Activated naive CD8-positive, alpha-beta T cell treated with anti-CD3 and anti-CD28 coated beads for 36 hours (primary cell): ENCODE measurements at places on chromosomes 4 and X. TPM values are rescaled to one million over a fixed set of nuclear protein-coding genes. Genes with fewer than 3 reads are reported as not detected.

The AMER1 gene
- total RNA-seq: 4.3 TPM

The USP17L19 gene
- not detected for total RNA-seq

The PCDH11X gene
- not detected for total RNA-seq

The BGN gene
- not detected for total RNA-seq

The PI4K2B gene
- 44.9 TPM for total RNA-seq

The PPP4R3C gene
- total RNA-seq: not detected

The IL21 gene
- total RNA-seq: not detected

The CDS1 gene
- total RNA-seq: 0.30 TPM

The ASIC5 gene
- total RNA-seq: not detected

The SHROOM3 gene
- total RNA-seq: 0.06 TPM

GRCh38 chr4:55906989-55907388 is 41.8 kb upstream of the CEP135 start:
- no peak for DNase-seq

DNA sequence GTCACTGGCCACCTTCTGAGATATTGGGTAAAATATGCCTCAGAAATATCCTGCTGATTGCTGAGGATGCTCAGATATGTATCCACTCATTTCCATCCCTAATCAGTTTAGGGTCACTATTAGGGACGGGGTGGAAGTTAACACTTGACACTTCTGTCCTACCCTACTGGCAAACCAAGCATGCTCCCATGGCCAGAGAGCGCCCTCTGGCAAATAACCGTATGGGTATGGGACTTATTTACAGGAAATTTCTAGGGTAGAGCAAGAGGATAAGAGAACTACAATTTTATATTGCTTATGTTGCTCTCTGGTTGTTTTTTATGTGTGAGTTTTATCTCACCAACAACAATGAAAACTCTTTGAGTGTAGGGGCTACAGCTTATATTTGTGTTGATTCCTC is 86.8 kb upstream of the TSPAN7 start:
- no peak for DNase-seq

GRCh38 chrX:28586286-28586685 is 960 bp upstream of the IL1RAPL1 start:
- DNase-seq: no peak

GRCh38 chr4:15366721-15367120 is 61.1 kb upstream of the C1QTNF7 start:
- DNase-seq: peak; percentile 13

DNA sequence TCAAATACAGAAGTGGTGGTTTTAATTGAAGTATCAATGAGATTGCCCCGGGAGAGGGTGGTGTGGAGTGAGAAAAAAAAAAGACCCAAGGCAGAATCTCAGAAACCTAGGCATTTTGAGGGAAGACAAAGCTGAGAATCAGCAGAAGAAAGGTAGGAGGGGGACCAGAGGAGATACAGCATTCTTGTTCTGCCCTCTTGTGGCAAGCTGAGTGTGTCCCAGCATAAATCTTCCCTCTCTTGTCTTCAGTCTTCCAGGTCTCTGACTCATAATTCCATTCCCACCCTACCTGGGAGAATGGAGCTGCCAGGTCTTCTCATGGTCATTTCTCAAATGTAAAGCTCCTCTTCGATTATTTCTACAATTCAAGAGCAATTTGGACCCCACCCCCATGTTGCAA is 32.7 kb upstream of the MAGED1 start:
- DNase-seq: no peak

DNA sequence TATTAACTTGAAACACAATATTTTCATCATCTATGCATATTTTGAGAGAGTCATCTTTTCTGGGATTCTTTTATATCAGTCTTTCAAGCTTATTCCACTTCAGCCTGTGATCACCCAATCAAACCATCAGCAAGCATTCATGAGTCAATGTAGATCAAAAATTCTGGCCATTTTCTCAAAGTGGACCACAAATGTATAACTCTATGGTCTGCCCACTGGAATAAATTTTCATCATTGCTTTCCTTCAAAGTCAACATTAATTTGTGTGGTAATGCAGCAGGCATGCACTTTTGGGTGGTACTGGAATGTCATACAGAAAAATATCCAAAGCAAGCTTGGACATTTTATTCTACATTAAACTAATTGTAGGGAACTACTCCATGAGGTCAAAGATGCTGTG is 1013.0 kb downstream of the STIM2 start:
- DNase-seq: no peak

DNA sequence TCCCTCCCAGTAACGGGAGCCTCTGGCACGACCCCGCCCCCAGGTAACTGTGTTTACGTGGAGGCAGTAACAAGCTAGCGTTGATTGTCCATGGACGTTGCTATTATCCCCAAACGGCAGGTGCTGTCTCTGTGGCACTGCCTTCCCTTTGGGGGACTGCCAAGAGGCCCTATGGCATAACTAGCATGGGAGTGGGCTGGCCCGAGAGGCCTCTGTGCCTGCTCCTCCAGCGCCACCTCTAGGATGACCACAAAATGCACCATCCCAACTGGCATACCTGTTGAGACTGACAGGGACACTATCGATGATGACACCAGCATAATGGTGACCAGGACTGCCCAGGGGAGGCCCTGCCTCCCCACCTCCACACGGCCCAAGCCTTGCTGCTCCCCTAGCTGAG is 1.5 kb downstream of the SRPK3 start:
- DNase-seq: no peak

DNA sequence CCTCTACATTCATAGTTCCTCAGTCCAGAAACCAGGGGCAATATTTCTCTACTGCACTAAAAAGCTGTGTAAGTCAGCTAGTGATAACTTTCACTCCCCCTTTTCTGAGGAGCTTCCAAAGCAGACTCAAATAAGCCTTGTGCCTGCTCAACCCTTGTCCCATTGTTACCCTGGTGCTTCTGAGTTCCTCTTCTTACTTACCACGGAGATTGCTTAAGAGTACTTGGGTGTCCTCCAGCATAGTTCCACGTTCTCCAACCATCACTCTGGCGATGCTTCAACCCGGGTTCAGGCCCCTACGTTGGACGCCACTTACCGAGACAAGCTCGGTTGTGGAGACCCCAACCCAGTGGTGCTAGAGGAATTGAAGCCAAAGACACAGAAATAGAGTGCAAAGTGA is 71.6 kb downstream of the ADAM29 start:
- no peak for DNase-seq

DNA sequence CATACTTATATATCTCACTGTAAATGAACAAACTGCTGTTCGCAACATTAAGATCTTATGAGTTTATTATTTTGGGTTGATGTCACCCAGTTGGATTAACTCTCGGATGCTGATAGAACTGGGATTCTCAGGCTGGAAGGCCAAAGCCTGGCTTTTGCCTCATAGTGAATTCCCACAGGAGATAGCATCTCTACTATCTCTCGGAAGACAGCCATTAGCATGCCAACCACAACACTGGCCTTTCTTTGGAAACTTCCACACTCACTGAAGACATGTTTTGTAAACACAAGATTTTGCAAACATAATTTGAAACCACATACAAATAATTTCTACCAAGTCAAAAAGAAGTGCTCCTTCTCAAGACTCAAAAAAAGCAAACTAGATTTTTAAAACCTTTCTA is 4.5 kb upstream of the ATP6AP2 start:
- no peak for DNase-seq

DNA sequence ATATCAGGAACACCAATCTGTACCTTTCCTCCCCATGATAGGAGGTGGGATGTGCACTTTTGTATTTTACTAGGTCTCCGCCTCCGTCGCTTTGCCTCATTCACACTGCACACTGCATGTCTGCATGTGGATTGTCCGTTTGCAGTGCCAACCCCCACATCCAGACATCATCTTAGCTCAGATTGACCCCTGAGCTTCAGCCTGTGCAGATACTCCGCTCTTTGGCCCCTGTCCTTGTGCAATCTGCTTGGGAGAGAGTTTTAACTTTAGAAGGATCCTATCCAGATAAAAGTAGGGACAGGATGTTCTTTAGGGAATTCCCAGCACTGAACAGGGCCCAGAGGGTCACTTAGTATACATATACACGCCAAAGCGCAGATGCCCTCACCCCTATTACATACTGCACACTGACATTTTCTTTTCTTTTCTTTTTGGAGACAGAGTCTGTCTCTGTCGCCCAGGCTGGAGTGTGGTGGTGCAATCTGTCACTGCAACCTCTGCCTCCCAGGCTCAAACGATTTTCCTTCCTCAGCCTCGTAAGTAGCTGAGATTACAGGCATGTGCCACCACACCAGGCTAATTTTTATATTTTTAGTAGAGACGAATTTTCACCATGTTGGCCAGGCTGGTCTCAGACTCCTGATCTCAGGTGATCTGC is 43.3 kb upstream of the FBXW7 start:
- no peak for DNase-seq

DNA sequence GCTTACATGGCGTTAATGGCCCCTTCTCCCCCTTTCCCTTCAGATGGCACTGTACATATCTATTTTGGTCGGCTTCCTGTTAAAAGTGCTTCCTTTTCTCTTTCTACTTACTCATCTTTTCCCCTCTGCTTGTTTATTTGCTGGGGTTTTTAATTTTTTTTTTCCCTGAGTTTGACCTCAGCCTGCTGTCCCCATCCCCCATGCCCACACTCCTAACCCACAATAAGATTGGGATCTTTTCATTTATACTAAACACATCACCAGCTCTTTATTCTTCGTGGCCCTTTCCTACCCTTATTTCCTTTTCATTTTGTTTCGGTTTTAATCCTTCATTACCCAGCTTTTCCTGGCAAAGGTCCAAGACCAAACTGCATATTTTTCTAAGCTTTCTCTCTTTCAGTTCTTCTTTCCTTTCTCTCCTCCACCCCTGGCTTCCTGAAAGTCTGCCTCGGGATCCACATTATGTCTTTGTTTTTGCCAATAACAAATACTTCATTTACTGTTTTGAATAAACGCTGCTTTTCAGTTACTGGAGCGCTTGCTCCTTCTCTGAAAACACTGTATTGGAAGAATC is 152.0 kb upstream of the USP9X start:
- DNase-seq: peak; percentile 24

DNA sequence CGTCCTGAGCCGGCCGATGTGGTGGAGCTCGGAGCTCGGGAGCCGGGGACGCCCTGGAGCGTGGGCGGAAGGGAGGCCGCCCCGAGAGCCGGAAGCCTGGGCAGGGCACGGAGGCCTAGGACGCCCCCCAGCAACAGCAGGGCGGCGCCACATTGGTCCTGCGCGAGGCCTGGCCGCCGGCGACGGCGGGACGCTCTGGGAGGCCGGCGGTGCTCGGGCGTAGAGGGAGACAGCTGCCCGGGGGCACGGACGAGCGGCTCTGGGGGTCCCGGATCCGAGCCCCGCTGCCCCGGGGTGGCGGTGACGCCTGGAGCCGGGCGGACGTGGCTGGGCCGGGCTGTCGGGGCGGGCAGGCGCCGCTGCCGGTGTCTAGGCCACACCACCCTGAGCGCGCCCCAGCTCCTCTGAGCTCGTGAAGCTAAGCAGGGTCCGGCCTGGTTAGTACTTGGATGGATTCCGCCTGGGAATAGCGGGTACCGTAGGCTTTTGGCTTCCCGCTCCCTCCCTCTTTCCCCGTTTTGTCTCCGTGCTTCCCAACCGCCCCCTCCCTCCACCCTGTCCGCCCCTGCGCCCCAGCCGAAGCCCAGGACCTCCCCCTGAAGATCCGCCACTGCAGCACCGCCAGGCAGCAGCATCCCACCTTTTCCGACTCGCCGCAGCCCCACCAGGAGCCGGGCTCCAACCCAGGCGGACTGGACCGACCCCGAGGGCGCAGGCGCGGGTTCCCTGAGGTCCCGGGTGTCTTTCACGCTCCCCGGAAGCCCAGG is 12.1 kb downstream of the FRG2 start:
- no peak for DNase-seq

- DNase-seq: no peak
These were observed 226.0 kb upstream of the MAB21L2 start for GRCh38 chr4:150355858-150356455.

- no peak for DNase-seq
These were observed 22.0 kb downstream of the NDNF start for GRCh38 chr4:121050300-121050699.

GRCh38 chrX:44155126-44155525 is 181.9 kb upstream of the NDP start:
- DNase-seq: no peak

DNA sequence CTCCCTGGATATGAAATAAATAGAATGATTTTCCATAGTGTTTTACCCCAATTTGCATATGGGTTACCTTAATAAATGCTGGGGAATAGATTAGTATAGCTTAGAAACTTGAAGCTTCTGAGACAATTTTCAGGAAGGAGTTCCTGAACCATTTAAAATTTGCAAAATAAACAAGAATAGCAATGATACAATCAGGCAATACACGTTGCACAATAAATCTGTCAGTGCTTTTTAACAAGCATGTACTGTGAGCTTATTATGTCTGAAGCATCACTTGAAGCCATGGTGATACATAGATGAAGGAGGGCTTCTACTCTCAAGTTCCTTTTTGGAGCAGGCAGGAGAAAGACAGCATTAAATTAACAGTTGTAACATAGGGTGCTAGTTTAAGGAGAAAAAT is 84.2 kb upstream of the WDFY3 start:
- DNase-seq: no peak

GRCh38 chr4:17558941-17559708 is 17.9 kb upstream of the LAP3 start:
- DNase-seq: no peak

GRCh38 chrX:30618160-30618765 is 35.0 kb upstream of the GK start:
- DNase-seq: no peak

DNA sequence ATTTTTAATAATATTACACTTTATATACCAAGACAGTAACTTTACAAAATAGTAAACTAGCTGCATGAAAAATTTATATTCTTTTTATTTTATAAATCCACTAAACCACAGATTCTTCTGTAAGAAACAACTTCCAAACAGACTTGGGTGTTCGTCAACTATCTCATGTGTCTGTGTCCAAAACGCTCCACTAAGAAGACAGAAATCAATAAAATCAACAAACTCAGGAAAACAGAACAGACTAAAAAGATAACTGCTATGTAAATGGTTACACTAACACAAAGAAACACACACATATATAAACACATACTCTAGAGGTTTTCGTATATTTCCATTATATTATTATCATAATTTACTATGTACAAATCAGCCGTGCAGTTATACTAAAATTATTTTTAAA is 158.4 kb downstream of the PPP3CA start:
- DNase-seq: no peak

GRCh38 chr4:140094438-140095420 is 59.3 kb downstream of the MAML3 start:
- DNase-seq: peak; percentile 76

DNA sequence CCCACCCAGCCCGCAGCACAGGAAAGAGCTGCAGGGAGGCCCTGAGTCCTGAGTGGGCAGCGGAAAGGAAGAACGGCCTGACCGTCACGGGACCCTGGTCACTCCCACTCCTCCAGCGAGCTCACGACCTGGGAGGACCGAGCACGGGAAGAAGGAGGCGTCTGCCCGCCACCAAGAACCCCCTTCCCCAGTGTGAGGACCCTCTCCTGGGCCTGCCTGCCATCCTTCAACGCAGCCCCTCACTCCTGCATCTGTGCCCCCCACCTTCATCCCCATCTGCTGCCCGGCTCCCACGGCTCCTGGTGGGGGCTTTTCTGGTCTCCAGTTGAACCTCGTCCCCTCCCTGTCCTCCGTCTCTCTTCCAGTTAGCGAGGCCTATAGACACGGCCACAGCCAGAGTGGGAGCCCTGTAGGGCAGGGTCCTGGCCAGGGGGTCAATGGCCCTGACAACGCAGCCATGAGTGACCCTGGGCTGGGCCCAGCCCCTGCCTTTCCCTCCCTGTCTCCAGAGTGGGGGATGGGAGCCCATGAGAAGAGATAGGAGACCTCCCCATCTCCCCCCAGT is 41.3 kb upstream of the MXD4 start:
- no peak for DNase-seq

GRCh38 chr4:180564026-180564425 is 1679.2 kb upstream of the TENM3 start:
- no peak for DNase-seq

- DNase-seq: no peak
These were observed 735.1 kb downstream of the GLUD2 start for GRCh38 chrX:121782544-121782943.
